ENCODE measurements at places on chromosomes 3 and 15.

DNA sequence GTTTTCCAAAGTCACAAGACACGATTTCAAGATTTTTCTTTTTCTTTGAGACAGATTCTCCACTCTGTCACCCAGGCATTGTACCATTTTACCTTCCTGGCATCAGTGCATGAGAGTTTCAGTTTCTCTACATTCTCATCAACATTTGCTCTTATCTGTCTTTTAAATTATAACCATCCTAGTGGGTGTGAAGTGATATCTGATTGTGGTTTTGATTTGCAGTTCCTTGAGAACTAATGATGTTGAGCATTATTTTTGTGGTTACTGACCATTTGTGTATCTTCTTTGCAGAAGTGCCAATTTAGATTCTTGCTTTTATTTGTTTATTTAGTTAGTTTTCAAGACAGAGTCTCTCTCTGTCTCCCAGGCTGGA, 41.2 kb downstream of the ADIPOQ start:
- DNase-seq = no peak

DNA sequence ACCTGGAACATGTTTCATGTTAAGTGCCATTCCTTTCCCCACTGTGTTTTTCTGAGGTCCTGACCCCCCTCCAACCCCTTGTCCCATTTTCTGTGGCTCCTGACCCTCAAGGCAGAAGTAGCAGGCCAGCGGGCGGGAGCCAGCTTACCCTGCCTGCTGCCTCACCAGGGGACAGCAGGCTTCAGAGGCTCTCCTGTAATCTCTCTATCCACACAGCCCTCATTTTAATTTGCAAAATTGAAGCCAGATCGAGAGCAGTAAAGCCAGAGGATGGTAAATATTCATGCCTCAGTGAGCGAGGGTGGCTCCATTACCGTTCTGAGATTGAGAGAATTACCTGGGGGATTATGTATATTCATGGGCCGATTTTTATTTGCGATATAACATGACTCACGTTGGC, 147.6 kb downstream of the DNAJB8 start:
- no peak for DNase-seq

GRCh38 chr3:13705702-13706280, 156.9 kb downstream of the FBLN2 start:
- DNase-seq = no peak

- DNase-seq = no peak
Measured at GRCh38 chr15:89413877-89414276, 79.3 kb upstream of the POLG start.

GRCh38 chr15:33226559-33227181, 32.2 kb upstream of the FMN1 start:
- no peak for DNase-seq

DNA sequence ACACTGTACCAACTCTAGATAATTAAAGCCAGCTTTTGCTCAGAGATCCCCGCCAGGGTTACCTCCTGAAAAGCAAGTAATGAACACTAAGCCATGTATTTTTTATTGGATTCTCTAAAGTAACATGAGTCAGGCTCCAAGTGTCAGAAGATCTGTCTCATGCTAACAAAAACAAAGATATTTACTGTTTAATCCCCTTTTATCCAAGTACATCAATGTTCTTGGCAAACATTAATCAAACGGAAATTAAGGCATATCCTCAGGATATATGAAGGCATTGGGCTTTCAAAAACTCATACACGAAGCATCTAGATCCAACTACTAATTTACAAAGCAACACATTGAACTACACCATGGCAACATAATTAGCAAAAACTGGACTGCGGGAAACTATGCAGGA, 37.2 kb downstream of the MYO5A start:
- no peak for DNase-seq

- no peak for DNase-seq
Measured at GRCh38 chr3:119657887-119658702, 2.3 kb downstream of the POPDC2 start.

DNA sequence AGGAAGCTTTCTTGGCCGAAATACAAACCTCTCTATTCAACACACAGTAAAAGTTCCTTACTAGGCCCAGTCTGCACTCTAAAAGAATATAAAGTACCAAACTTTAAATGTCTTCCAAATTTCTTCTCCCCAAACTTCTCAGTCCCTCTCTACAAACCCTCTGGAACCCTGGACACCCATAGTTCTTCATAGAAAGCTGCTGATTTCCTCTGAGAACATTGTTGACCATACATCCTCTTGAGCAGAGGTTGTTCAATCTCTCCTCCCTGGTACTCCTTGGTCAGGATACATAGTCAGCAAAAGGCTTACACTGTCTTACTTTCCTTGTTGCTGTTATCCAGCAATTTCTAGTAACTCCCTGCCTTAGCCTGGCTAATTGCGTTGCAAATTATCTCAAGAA, 3.1 kb upstream of the ACAP2 start:
- no peak for DNase-seq

DNA sequence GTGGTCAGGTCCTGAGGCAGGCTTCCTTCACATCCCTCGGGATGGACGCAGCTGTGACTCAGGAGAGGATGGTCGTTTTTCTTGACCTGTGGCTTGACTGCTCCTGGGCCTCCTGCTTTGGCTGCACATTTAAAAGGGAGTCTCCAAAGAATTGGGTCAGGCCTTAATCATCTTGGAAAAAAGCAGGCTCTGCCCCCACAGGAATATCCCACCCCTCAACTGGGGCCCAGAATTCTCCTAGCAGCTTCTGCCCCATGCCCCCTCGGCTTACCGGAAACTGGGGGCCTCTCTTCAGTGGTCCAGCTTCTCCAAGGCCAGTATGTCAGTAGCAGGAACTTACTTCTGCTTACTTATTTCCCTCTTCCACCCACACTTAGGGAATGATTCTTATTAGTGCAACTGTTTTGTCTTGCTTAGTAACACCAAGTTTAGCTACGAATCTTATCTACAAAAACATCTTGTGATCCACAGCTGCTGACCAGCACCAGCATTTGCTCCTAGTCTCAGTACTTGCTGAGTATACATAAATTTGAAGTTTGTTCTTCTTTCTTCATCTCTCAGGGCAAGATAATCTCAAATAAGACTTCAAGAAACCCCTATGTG, 35.7 kb downstream of the ATG7 start:
- no peak for DNase-seq

DNA sequence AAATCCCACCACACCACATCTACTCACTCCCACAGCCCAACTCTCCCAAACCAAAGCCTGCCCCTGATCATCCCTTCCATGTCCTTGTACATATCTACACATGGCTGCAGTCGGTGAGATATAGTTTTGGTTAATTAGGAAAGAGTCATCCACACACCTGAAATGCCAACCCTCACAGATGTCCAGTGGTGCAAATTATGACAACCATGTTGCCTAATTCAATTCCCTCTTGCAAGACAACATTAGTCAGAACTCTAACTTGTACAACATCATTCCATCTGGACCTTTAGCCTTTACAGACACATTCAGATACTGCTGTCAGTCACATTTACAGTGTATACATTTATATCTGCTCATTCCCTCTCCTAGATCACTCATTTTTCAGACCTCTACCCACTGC, 41.2 kb downstream of the TUBGCP4 start:
- DNase-seq = no peak

DNA sequence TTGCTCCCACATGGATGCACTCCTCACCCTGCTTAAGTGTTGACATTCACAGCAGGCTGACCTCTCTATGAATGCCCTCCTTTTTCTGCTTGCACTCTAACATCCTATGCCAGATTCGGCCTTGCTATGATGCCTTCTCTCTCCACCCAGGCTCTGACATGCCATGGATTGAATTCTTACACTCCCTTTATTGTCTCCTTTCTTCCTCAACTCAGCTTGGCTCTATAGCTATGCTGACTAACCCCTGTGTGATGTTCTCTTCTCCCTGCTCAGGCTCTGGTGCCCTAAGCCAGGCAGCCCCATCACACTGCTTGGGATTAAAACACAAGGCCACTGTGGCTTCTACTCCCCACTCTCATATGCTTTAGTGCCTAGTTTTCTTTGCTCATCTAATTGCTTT, 563.7 kb downstream of the NSUN3 start:
- no peak for DNase-seq

GRCh38 chr3:16122155-16122554, 52.3 kb upstream of the GALNT15 start:
- DNase-seq = no peak

- no peak for DNase-seq
Measured at GRCh38 chr15:66842710-66843441, 140.8 kb downstream of the SMAD6 start.

- no peak for DNase-seq
Measured at GRCh38 chr15:68561901-68562300, 16.9 kb upstream of the CORO2B start.

DNA sequence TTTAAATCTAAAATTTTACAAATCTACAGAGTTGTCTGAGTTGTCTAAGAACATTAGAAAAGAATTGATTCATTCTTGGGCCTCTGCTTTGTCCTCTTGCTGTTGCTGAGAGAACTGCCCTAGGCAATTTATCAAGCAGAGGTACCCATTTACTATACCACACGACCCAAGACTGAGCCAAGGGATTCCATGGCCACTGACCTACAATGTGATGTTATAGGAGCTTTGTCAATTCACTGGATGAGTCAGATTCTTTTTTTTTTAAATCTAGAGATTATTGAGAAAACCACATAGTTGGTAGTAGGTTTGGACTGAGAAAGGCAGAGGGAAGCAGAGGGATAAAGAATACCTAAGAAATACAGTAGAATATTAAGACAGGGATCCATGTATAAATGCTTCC, 55.3 kb downstream of the TRAT1 start:
- DNase-seq = no peak

GRCh38 chr3:101938262-101938847, 89.0 kb downstream of the NFKBIZ start:
- DNase-seq = no peak

DNA sequence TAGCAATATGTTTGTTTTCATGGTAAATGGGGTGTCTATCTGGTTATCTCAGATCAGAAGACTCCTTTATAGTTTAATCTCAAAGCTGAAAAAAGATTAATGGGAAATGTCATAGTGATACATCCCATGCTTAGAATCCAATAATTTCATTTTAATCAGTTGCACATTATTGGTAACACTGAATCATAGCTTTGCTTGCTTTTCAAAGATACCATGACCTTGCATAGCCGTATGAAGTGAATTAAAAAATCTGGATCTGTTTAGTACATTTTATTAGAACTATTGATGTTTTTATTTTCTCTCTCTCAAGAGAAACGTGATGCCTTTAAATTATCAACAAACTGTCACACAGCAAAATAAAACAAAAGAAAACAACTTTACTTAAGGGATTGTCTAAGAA, 506.7 kb upstream of the SGO1 start:
- DNase-seq = no peak

DNA sequence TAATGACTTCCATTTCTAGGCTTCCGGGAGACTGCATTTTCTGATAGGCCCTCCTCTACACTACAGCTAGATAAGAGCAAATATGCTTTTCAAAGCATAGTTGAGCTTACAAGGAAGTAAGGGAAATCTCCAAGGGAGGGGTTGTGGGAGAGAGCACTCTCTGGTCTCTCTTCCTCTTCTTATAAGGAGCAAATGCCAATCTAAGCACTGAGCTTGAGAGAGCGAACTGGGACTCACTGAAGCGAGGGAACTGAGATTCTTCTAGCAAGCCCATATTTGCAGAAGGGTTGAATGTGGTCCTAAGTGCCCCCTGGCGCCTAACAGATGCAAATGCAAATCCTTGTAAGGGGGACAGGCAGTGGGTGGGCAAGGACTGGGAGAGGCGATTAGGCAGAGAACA, 164.8 kb downstream of the ERC2 start:
- DNase-seq = no peak

DNA sequence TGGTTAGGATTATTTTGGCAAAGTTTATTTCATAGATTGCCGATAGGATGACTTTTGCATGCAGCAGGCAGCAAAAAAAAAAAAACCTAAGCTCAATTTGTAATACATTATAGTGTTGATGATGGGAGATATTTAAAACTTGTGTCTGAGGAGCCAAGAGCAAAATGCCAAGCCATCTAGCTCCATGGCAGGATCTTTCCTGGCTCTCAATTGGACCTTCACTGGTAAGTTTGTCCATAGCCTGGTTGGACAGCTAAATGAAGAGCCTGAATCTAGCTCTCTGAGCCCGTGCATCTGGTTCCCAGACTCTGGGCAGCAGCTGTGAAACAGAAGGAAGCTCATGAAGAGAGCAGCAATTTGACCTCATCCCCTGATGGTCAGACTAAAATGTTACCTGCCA, 17.5 kb downstream of the STAC start:
- no peak for DNase-seq

- DNase-seq = no peak
Measured at GRCh38 chr3:87798567-87798947, 260.2 kb downstream of the CGGBP1 start.

GRCh38 chr3:40593351-40593750, 68.6 kb downstream of the ZNF621 start:
- DNase-seq = no peak

- DNase-seq = no peak
Measured at GRCh38 chr3:46027736-46028397, 584 bp upstream of the XCR1 start.

DNA sequence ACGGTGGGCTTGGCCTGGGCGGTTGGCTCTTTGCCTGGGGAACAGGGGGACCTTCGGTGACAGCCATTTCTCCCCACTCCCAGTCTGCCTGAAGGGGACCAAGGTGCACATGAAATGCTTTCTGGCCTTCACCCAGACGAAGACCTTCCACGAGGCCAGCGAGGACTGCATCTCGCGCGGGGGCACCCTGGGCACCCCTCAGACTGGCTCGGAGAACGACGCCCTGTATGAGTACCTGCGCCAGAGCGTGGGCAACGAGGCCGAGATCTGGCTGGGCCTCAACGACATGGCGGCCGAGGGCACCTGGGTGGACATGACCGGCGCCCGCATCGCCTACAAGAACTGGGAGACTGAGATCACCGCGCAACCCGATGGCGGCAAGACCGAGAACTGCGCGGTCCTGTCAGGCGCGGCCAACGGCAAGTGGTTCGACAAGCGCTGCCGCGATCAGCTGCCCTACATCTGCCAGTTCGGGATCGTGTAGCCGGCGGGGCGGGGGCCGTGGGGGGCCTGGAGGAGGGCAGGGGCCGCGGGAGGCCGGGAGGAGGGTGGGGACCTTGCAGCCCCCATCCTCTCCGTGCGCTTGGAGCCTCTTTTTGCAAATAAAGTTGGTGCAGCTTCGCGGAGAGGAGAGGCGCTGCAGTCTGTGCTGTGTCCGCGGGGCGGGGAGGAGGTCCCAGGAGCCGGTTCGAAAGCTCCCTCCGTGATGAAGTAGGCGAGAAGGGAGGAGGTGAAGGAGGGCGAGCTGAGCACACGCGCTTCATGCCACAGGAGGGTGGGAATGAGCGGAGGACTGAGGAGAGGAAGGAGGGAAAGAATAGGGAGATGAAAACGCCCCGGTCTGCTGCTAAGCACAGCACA, 9.6 kb downstream of the CLEC3B start:
- DNase-seq = no peak

GRCh38 chr3:62567097-62568021, 194.0 kb upstream of the FEZF2 start:
- DNase-seq = no peak

Measured in NCI-H2107 (cell line).